ENCODE measurements at places on chromosomes 12 and 14.

DNA sequence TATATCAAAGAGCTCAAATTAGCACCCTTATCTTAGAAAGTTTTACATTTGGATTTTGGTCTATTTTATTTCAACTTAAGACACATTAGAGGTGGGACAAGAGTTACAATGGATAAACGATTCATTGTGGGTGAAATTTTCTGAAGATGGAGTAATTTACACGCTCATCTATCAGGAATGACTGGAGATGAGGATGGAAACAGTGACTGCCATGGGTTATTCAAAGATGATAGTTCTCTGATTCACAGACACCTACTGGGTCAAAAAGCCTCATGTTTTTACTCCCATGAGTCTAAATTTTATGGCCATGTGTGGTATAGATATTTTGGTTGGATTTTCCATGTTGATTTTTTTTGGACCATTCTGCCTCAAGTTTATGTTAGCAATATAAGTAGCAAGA lies 22.1 kb downstream of the SAMD4A start:
- DNase-seq: no peak

DNA sequence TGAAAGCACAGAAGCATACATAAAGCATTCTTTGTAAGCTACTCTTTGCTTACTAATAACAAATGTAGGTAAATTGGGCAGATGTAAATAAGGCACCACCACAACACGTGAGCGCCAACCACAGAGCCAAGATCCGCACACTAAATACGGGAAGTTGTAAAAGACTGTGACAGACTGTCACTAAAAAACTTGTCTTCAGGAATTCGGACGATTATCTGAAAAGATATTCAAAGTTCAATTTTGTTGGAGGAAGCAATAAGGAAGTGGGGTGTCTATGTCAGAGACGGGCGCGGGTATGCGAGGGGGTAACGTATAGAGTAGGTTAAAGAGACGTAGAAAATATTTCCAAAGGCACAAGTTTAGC lies 1.5 kb upstream of the HSP90B1 start:
- DNase-seq: no peak

GRCh38 chr14:91872517-91873470 lies 5.5 kb upstream of the TC2N start:
- no peak for DNase-seq

DNA sequence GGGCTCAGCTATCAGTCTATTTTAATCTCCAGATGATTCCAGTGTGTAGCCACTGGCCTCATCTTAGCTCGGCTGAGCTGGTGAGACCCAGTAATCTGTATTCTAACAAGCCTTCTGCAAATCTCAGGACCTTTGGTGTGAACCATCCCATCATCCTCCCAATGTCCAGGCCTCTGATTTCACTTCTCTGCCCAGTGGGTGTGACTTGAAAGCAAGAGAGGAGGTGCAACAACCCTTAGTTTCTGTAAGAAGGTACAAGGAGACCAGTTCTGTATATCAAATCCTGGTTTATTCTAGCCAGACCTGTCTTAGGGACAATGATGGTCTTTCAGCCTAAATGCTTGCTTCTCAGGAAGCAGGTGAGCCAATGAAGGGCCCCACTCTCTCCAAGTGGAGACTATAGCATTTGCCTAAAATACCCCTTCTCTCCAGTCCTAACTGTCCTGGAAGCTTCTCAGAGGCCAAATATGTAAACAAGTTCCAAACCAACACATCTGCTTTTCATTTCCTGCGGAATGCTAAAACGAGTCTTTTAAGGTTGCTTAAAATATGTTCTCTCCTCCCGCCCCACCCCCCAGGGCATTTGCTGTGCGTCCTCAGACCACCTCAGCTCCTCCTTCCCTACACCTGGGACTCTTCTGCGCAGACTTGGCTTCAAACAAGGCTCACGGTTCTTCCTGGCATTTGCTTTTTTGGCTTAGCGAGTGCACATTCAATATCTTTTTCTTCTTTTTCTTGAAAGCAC lies 78.4 kb upstream of the FUT8 start:
- peak; percentile 92 for DNase-seq

GRCh38 chr12:118061873-118062843 lies 1.2 kb upstream of the WSB2 start:
- no peak for DNase-seq

GRCh38 chr12:4037747-4038312 lies 164.6 kb upstream of the PARP11 start:
- peak; percentile 14 for DNase-seq

GRCh38 chr14:93893661-93894261 lies 33.4 kb upstream of the FAM181A start:
- no peak for DNase-seq

- DNase-seq: no peak
Measured at GRCh38 chr14:91919814-91920213, 27.7 kb downstream of the FBLN5 start.

GRCh38 chr12:15206831-15207389 lies 14.3 kb downstream of the RERG start:
- no peak for DNase-seq

DNA sequence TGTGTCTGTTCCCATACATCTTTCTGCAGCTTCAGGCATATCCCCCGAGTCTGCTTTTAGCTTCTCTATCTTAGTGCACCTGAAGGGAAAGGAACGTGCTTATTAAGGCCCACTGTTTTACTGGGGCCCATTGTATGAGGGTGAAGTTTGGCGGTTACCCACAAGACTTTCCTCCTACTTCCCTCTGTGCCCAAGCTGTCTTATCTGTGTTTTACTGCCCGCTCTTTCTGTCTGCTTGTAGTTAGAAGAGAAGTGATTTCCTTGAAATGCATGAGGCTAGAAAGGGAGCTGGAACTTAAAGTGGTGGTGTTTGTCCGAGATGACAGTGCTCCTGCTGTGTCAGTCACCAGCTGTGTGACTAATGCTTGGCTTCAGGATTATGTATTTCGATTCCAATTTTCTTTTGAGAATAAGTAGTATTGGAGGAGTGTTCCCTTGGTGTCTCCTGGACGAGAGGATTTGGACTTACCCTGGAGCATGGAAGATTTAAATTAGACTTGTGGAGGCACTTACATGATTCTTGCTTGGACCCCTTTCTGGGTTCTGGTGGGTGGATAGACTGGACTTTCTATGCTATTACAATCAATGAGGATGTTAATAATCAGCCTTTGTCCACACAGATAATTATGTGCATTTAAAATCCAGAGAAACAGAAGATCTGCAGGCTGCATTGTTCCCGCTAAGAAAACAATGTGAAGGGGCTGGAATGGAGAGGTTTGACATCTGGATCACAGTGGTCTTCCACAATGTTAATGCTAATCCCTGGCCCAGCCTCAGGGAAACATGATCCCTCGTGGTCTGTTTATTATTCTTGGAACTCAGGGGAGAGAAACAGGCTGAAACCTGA lies 13.9 kb upstream of the KRT86 start:
- DNase-seq: peak; percentile 35

GRCh38 chr14:105588236-105588860 lies 62.0 kb downstream of the TMEM121 start:
- DNase-seq: no peak

DNA sequence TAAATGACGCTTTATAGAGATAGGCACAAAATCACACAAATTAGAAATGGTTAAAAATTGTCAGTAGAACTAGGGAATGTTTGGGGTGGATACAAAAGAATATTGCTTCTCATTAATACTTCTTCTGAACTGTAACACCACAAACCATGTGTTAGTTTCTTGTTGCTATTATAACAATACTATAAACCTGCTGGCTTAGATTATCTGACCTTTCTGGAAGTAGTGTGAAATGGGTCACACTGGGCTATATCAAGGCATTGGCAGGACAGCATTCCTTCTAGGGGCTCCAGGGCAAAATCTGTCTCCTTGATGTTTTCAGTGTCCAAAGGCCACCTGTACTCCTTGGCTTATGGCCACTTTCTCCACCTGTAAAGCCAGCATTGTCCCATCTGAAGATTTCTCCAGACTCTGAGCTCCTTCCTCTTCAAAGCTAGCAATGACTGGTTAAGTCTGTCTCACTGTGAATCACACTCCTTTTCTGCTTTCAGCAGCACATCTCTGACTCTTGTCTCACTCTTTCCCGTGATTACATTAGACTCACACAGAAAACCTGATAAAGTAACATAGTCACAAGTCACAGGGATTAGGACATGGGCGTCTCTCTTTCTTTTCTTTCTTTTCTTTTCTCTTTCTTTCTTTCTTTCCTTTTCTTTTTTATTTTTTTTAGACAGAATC lies 86.3 kb downstream of the SLC15A4 start:
- DNase-seq: no peak

DNA sequence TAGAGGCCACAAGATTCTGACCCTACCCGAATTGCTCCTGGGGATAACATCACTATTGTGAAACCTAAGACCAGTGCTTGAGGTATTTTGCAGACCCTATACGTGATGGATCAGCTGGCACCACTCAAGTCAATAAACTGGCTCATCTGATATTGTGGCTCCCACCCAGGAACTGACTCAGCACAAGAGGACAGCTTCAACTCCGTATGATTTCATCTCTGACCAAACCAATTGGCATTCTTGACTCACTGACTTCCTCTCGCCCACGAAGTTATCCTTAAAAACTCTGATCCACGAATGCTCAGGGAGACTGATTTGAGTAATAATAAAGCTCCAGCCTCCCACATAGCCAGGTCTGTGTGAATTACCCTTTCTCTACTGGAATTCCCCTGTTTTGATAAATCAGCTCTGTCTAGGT lies 1036.1 kb upstream of the TMEM132C start:
- DNase-seq: peak; percentile 87

DNA sequence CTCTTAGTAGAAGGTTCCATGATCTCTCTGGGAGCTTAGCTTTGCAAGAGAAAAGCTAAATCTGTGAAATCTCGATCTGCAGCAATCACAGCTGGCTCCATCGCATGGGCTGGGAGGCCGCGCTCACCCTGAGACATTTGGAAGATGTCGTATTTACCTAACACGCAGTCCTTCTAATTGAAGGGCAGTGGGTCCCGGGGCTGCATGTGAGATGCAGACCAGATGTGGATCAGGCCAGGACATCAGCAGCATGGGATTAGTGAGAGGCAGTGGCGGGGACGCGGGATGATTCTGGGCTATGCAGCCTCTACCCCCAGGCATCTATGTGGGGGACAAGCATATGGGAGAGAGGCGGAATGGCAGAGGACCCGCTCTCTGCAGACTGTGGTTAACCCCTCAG lies 312.4 kb upstream of the RTL1 start:
- DNase-seq: no peak

GRCh38 chr14:67620217-67620785 lies 581 bp downstream of the ARG2 start:
- DNase-seq: no peak

GRCh38 chr12:95970905-95971304 lies 25.2 kb downstream of the HAL start:
- no peak for DNase-seq

GRCh38 chr14:92421751-92422150 lies 91.8 kb upstream of the RIN3 start:
- peak; percentile 46 for DNase-seq

DNA sequence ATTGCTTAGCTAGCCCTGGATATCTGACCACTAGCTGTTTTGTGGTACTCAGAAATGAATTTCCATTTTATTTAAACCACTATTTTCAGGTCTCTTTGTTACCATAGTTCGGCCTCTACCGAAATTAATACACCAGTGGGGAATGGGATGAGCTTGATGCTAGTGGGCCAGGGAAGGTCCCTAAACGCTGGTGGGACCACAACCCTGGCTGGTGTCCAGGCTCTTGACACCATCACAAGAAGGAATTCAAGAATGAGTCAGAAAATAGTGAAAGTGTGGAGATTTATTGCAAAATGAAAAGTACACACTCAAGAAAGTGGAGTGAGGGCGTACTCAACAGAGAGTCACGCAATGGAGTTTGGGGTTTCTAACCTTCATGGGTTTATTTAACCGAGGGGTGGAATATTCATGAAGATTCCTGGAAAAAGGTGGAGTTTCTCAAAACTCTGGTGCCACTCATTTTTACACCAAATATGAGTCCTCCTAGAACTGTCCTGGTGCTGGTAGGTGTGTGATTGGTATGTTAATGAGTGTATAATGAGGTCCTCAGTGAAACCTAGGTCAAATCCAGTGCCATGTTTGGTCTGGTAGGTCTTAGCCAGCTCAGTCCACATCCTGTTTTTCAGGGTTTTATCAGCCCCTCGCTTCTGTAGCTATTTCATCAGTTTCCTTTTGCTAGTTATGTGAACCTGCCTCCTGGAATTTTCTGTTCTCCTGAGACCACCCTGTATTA lies 38.9 kb upstream of the LRP6 start:
- no peak for DNase-seq

GRCh38 chr12:69844416-69844815 lies 19.4 kb downstream of the MYRFL start:
- DNase-seq: no peak

GRCh38 chr14:57290751-57291150 lies 22.0 kb downstream of the AP5M1 start:
- no peak for DNase-seq

DNA sequence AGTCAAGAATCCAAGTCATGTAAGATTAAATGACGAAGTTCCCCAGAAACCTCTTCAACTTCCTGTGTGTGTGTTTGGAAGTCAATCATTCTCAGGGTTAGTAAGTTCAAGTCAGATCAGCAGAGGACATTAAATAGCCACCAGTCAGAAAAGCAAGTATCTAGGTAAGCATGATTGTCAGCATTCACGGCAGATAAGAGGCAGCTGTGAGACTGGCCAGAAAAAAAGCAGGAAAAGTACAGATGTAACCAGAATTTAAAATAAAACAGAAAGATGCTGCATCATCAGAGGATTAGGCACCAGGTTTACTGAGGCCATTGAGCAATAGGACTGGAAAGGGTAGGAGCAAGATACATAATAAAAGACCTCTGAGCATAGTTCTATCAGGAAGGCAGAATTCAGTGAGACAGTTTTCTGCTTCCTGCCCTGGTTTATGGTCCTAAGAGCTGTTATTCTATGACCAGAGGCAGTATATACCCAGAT lies 606.9 kb downstream of the FSCB start:
- no peak for DNase-seq

- no peak for DNase-seq
Measured at GRCh38 chr14:101564819-101565698, 3.8 kb downstream of the DIO3 start.

GRCh38 chr14:21001218-21001617 lies 2.1 kb downstream of the SLC39A2 start:
- no peak for DNase-seq

GRCh38 chr12:2664721-2665577 lies 129.8 kb upstream of the FKBP4 start:
- DNase-seq: no peak

DNA sequence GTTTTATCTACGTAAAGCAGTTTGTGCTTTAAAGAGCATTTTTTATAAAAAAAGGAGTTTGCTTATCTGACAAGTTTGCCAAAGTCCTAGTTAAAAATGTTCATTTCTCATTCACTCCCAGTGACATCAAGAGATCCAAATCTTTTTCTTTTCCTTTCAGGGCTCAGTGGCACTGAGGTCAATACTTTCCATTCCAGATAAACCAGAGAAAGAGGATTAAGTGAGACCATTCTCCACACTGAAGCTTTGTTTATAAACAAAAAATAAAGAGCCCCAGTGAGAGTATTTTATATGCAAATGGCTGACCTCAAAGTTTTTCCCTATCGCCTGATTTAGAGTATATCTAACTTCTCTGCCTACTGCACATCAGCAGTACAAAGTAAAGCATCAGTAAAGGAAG lies 199.8 kb downstream of the ALG10B start:
- no peak for DNase-seq

Measured in fibroblast of skin of left quadriceps (primary cell).